ENCODE measurements at places on chromosomes 11 and 22. TPM values are rescaled to one million over a fixed set of nuclear protein-coding genes. Genes with fewer than 3 reads are reported as not detected.

DKK3 gene
- 15.1 TPM for total RNA-seq

OR8D1 gene
- total RNA-seq, result not detected

TPBGL gene
- 0.89 TPM for total RNA-seq

TMPRSS5 gene
- total RNA-seq, result 0.40 TPM

PHLDA2 gene
- not detected for total RNA-seq

OR5A1 gene
- total RNA-seq, result 0.05 TPM

SLC37A2 gene
- total RNA-seq, result 3.6 TPM

FOLR2 gene
- total RNA-seq, result 28.6 TPM

All from thyroid gland (tissue), 4 donors.